ENCODE measurements at places on chromosomes 3 and 15.

- DNase-seq: no peak
These were observed 105.7 kb downstream of the XXYLT1 start for GRCh38 chr3:195165265-195165609.

DNA sequence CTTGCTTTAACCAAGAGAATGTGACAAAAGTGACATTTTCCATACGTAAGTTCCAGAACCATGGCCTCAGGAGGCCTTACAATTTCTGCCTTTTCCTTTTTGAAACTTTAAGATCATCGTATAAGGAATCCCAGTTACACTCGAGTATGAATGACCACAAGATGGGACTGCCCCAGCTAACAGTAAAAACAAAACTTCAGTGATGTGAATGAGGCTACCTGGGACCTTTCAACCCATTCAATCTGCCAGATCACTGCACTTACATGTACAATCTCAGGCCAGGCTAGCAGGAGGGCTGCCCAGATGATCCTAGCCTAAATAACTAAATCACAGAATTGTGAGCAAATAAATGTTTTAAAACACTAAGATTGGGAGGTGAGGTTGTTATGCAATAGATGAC lies 328.8 kb downstream of the CNTN6 start:
- DNase-seq: no peak

- no peak for DNase-seq
These were observed 1.6 kb downstream of the RAB8B start for GRCh38 chr15:63190769-63191649.

GRCh38 chr3:52041118-52041731 lies 15.1 kb downstream of the DUSP7 start:
- no peak for DNase-seq

GRCh38 chr3:58563386-58564035 lies 13.7 kb downstream of the FAM107A start:
- DNase-seq: no peak

DNA sequence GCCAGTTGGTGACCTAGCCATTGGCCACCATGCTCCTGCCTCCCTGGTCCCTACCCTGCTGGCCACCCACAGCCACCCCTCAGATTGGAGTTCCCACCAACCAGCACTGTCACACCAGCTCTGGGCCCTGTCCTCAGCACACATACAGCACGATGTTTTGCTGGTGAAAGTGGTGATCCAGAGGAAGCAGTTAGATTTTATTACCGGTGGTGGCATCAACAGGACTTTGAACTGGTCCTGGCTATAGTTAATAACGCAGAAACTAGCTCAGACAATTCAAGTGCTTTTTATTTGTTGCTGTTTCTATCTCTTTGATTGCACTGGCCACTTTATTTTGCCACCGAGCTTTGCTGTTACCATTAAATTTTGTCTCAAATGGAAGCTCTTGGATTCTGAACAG lies 16.4 kb upstream of the KLHL24 start:
- DNase-seq: no peak

GRCh38 chr3:37551857-37552256 lies 309.8 kb upstream of the CTDSPL start:
- DNase-seq: no peak

DNA sequence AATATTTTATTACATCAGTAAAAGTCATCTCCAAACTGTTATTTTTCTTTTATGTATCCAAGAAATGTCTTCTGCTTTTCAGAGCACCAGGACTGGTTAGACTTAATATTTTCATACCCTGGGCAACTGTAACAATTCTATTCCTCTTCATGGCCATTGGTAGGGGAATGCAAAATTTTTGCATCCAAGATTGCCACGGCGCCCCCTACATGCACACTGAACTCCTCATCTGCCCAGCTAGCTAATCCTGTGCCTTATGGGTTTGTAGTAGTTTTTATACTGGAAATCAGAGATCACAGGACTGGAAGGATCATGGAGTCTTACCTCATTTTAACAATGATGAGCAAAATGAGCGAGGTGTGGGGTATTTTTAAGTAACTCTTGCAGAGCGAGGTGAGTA lies 74.2 kb downstream of the CRTC3 start:
- no peak for DNase-seq

GRCh38 chr3:24046214-24046613 lies 101.1 kb downstream of the NR1D2 start:
- DNase-seq: no peak

GRCh38 chr3:22977042-22977441 lies 226.1 kb upstream of the UBE2E2 start:
- no peak for DNase-seq

DNA sequence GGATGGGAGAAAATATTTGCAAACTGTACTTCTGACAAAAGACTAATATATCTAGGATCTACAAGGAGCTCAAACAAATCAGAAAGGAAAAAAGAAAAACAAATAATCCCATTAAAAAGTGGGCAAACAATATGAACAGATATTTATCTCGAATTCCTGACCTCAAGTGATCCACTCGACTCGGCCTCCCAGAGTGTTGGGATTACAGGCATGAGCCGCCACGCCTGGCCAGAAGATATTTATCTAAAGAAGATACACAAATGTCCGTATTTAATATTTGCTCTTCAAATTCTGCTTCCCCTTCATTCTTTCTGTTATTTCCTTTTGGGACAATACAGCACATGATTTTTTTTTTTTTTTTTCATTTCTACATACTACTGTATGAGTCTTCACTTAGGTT lies 151.7 kb upstream of the GRM7 start:
- no peak for DNase-seq

DNA sequence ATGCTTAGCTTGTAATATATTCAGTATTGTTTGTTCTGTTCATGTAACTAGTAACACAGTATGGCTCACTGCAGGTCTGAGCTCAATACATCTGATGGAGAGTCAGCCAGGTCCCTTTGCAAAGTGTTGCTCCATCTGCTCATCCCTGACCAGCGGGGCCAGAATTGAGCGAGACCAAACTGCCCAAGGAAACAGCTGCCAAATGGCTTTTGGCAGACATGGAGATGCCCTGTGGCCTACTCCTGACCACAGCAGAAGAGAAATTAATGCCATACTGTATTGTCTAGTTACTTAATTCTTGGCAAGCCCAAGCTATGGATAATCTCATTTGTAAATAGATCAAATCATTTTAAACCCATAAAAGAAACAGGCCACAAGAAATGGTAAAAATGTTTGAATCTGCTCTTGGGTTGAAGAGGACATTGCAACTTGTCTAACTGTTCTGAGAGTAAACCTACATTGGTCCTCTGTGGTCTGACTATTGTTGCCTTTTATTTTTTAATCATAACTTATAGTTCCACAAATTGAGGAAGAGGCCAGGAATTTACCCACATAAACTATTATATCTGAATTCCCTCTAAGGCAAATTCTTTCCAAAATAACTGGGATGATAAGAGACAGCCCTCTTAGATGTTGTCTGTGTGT lies 209.5 kb downstream of the EBLN2 start:
- no peak for DNase-seq

DNA sequence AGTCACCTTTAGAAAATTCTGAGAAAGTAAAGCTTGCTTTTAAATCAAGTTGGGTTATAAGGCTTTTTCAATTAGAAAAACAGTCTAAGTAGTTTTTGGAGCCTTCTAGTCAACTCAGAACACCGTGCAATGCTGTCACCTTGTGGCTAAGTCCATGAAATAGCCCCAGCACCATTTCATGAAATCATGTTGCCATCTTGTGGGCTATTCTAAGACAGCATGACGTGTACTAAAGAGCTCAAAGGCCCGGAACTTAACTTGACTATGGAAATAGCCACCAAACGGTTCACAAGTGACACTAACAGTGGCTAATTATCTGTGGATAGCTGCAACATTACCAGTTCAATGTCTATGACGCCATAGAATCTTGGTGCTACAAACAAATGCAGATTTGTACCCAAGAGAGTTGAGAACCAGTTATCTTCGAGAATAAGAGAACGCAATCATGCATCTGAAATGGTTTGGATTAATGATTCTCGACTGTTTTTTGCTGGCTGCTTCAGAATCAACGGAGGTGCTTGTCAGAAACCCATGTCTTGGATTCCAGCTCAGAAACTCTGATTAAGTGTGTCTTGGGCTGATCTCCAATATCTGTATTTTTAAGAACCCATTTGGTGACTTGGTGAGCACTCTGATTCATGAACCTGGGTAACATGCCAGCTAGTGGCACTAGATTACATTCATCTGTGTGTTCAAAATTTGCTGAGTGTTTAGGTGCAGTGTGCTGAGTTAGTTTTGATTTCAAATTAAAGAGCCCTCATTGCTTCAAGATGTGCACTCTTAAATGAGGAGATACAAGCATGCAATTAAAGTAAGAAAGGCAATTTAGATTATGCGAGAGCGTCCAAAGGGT lies 111.2 kb upstream of the MCTP2 start:
- DNase-seq: no peak

- DNase-seq: no peak
These were observed 1.4 kb downstream of the CD200R1 start for GRCh38 chr3:112973325-112974177.

- no peak for DNase-seq
These were observed 97.3 kb downstream of the TOP2B start for GRCh38 chr3:25567388-25567787.

GRCh38 chr3:16369885-16370284 lies 104.9 kb downstream of the OXNAD1 start:
- DNase-seq: no peak

GRCh38 chr15:69568173-69569009 lies 115.8 kb downstream of the RPLP1 start:
- no peak for DNase-seq

- DNase-seq: no peak
These were observed 356.8 kb upstream of the NR2F2 start for GRCh38 chr15:95973566-95974256.

DNA sequence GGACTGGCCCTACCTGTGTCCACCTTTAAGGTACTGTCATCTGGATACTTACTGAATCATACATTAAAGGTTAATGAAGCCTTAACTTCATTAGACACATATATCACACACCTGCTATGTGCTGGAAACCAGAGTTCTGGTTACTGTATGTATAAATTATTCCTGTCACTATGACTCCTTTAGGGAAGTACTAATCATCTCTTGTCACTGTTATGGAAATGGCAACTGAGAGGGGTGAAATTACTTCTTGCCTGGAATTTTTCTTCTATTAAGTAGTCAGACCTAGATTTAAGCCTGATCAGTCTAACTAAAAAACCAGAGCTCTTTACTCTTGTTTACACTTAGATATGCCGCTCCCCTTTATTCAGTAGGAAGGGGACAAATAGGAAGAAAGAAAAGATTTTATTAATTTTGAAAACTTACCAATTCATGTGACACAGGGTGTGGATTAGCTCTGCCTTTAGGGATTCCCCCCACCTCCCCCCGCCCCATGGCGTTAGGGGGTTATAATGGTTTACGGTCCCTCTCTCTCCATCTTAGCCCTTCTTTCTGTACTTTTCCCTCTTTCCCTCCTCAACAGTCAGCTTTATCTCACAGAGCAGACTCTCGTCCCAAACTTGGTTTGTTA lies 152.5 kb downstream of the KLHL25 start:
- DNase-seq: no peak

DNA sequence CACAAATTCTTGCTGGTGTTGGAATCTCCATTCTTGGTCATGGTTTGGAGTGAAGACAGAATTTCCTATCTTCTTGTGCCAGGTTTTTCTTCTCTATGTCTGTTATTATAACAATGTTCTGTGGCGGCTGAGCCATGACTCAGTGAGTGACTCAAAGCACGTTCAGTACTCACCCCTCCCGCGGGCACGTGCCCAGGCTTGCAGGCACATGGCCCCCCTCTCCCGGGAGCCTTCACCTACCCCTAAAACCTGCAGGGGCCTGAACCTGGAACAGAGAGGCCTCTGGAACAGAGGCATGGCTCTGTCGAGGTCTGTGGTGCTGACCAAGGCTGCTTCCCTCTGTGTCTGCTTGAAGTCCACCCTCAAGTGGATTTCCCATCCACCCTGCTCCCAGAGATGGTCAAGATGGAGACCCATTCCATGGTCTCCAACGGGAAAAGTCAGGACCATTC lies 27.6 kb downstream of the PLXNB1 start:
- DNase-seq: no peak

DNA sequence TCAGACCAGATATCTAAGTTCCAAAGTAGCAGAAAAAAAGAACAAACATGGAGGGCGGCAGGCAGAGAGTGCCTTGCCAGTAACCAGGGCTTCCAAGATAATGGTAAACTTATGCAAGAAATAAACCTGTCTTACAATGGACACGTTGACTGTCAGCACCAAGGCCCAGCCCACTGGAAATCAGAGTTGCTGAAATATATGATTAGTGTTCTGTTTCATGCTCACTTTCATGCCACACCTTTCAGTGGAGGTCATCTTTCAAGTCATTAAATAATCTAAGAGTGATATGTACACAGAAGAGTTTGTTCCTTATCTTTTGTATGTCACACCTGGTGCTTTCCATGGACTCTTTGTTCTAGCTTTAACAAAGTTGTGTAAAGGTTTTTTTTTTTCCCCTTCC lies 358.1 kb downstream of the MECOM start:
- no peak for DNase-seq

DNA sequence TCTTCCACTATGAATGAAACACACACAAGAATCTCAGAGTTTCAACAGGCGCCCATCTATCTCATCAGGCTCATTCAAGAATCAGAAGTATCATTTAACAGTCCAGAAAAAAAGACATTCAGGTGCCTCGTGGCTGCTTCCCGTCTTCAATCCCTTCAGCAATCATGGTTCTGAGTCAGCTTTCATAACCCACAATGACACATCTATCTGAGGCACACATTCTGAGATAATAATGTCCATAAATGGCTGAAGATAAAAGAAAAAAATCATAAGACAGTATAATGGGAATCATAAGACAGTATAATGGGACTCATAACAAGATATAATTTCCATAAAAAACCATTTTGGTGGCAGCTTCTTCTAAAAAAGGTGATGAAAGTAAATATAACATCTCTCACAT lies 52.4 kb downstream of the TNIK start:
- DNase-seq: no peak

- no peak for DNase-seq
These were observed 157.5 kb downstream of the MEGF11 start for GRCh38 chr15:66095871-66096687.
